ENCODE measurements at places on chromosomes 1 and 21.

GRCh38 chr1:20981915-20982314, 194.8 kb downstream of the EIF4G3 start:
- no peak for DNase-seq

- no peak for DNase-seq
Observed at GRCh38 chr1:20867847-20868246, 80.7 kb upstream of the HP1BP3 start.

DNA sequence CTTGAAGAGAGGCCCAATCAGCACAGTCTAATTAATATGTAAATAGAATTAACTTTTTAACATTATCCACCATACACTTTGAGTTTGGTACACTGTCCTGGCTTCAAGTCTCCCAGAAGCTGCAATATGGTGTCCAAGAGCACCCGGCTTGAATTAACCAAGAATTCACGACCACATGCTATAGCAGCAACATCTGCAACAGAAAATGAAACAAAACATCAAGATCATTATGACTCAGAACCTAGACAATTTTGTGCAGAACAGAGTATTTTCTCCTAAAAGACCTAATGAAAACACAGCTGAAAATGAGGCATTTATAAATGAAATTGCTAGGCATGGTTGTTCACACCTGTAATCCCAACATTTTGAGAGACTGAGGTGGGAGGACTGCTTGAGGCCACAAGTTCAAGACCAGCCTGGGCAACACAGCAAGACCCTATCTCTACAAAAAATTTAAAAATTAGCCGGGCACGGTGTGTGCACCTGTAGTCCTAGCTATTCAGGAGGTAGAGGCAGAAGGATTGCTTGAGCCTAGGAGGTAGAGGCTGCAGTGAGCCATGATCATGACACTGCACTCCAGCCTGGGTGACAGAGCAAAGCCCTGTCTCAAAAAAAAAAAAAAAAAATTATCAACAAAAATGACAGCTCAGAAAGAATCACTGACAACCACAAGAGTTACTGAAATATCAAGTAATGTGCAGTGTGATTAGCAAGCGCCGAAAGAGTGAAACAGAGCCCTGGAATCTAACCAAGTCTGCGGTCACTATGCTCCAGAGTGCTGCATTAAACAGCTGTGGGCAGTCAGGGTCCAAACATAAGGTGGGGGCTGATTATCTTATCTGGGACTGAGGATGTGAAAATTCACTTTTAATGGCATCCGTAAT, 45.3 kb downstream of the HSF2BP start:
- no peak for DNase-seq

GRCh38 chr1:151060007-151060656, at the start of gene MLLT11:
Gene MLLT11, plus strand, starts transcription at chr1:151060397. Its CDS starts 6,828 bp downstream, at chr1:151067225.
- DNase-seq, result no peak

GRCh38 chr1:169326956-169327268, 40.7 kb downstream of the NME7 start:
- DNase-seq, result peak; percentile 12

- DNase-seq, result no peak
Observed at GRCh38 chr1:157202331-157202730, 64.1 kb upstream of the ETV3 start.

DNA sequence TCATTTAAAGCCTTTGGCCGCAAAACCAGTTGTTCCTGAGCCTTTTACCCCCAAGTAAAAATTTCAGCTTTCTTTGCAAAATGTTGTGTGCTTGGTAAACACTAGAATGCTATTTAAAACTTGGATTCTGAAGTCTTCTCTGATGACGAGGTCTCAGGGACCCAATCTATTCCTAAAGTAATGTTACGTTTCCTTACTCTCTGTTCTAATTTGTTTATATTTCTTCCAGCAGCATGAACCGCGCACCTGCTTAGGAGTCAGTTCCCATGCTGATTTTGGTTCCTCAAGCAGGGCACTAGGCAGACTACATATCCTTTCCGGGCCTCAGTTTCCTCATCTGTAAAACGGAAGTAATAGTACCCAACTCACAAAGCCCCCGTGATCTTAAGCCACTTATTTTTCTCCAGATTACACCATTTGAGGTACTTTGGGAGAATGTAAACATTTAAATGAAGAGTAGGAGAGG, 969 bp upstream of the ALDH4A1 start:
- DNase-seq, result no peak

- DNase-seq, result no peak
Observed at GRCh38 chr1:117364240-117364639, 3.0 kb upstream of the MAN1A2 start.

DNA sequence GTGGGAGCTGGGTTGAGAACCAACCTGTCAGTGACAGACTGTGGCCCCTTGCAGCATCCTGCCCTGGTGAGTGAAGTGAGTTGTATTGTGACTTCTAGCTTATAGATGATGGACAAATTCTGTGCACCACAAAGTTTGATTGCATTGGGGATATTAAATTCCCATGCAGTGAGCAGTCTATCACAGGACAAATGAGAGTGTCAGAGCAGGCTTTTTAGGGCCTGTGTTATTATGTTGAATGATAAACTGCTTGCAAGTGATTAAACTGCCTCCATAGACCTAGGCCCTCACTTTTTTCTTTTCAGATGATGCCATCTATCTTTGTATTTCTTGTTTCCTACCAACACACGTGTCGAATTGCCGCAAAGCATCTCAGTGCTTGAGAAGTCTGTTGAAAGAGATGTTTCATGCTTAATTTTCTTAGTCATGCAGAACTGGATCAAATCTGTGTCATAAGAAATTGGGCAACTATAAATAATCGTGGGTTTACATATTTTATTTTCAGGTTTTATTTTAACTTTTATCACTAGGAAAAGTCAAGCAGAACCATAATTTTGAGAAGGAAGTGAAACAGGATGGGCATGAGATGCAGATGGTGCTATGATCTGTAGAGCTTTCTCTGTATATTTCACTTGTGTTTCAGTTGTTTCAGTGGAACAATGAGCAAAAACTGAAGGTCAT, 199.2 kb downstream of the S1PR1 start:
- DNase-seq, result no peak

DNA sequence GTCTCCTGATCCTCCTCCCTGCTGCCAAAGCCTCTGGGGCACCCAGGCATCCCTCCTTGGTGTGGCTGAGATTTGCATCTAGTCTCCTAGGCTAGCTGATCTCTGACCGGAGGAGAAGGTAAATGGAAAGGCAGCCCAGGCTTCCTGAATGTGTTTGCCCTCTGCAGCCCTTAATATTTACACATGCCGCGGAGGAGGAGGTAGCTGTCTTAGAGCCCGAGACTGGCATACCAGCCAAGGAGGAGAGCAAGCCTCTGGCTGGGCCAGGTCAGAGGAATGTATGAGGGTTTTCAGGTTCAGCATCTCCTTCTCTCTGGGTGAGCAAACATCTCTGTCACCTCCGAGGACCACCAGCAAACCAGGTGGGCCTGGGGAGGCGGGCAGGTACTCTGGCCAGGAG, 86.0 kb upstream of the GRIK3 start:
- no peak for DNase-seq

- DNase-seq, result no peak
Observed at GRCh38 chr1:96306809-96307560, 414.6 kb upstream of the PTBP2 start.

DNA sequence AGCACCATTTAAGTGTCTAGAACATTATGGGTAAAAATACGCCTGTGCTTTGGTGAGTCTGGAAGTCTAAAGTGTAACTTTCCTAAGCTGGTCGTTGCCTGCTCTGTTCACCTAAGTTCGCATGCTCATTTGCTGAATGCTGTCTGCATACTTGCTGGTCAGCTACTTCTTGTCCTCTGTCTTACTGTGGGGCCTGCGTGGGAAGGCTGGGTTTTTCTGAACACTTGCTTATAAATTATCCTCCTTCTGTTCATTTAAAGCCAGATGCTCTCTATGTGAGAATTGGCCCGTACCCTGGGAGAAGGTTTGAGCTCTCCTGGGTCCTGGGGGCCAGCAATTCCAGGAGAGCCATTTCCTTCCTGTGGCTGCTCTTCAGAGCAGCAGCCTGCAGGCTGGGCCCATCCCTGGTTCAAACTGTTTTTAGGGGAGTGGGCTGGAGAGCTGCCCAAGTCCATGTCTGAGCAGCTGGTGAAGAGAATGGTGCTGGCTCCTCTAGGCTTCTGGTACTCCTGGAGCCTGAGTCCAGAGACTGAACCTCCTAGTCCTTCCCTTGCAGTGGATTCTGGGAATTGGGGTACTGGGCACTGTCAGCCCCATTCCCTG, 75.7 kb downstream of the GALNT2 start:
- DNase-seq, result no peak

- no peak for DNase-seq
Observed at GRCh38 chr1:5466487-5466886, 525.7 kb downstream of the NPHP4 start.

- peak; percentile 54 for DNase-seq
Observed at GRCh38 chr1:8055973-8056372, 29.9 kb upstream of the ERRFI1 start.

DNA sequence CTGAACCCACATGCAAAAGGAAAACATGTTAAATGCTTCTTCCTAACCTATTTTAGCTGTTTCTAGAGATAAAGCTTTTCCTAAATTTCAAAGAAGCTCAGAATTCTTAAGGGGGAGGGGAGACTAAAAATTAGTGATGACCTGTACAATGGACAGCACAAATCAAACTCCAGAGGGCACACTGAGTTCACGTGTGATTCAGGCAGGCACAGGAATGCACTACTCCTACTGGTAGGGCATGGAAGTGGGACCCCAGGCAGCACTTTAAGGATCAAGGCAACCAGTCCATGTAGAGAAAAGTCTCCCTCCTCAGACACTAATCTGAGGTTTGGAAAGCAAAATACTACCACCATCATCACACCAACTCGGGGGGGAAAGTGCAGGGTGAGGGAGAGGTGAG, 31.3 kb upstream of the CLCA4 start:
- DNase-seq, result no peak

DNA sequence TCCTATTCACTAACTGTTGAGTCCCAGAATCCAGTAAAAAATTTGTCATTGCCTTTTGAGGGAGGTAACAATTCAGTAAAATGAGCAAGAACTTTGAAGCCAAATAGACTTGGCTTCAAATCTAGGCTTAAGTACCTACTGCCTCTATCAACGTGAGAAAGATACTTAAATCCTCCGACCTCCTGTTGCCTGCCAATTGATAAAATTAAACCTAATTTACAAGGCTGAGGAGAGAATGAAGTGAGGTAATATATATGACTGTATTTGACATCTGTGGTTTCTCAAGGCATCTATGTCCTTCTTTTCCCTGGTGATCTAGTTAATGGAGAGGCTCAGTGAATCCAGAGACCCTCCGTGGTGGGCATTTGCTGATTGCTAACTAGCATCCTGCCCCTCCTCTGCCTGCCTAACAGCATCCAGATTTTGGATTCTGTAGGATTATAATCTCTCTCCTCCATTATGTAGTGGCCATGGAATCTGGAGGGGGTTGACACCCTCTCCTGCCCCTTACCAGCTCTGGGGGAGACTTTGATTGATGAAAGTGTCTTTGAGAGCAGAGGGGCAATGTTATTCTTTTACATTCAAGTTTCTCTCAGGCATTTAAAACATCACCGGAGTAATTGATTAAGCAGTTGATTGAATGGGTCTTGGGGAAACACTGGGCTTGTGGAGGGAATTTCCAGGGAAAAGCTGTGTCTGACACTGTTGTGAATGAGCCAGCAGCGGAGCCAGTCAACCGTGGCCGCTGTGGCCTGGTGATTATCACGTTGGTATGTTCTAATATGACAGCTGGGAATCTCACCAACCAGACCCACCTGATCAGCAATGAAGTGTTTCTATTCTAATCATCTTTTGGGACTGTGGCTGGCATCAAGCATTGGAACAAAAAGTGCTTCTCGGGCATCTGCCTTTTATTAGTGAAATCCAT, 140.7 kb upstream of the FAM78B start:
- no peak for DNase-seq

- no peak for DNase-seq
Observed at GRCh38 chr1:63628607-63629006, 35.4 kb downstream of the PGM1 start.

- DNase-seq, result no peak
Observed at GRCh38 chr1:82143108-82143833, 342.5 kb downstream of the ADGRL2 start.

- peak; percentile 51 for DNase-seq
Observed at GRCh38 chr21:42400525-42400924, 3.2 kb upstream of the UBASH3A start.

DNA sequence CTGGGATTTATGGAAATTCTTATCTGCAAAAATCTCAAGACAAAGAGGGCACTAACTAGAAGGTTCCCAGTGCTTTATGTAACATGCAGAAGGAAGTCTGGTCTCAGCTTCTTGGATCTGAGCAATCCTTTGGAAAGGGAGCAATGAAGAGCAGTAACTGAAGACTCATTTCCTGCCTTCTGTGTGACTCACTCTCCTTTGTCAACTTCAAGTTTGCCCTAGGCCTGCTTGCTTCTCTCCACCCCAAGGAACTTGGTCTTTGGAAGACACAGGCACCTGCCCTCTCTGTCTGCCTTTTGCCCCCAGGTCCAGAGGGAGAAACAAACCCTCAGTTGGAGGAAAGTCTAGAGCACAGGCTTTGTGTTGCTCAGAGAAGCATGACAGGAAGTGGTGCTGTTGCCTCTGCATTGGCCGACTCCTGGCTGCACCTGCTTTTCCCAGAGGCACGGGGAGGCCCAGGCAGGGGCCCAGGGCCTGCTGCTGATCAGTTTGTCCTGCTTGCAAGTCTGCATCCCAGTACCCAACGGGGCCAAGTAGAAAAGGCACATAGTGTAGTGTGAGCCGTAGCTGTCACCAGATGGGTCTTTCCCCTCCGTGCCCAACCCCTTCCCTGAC, 137.2 kb downstream of the DHRS3 start:
- peak; percentile 54 for DNase-seq

- peak; percentile 58 for DNase-seq
Observed at GRCh38 chr1:172742599-172743500, 83.9 kb downstream of the FASLG start.

DNA sequence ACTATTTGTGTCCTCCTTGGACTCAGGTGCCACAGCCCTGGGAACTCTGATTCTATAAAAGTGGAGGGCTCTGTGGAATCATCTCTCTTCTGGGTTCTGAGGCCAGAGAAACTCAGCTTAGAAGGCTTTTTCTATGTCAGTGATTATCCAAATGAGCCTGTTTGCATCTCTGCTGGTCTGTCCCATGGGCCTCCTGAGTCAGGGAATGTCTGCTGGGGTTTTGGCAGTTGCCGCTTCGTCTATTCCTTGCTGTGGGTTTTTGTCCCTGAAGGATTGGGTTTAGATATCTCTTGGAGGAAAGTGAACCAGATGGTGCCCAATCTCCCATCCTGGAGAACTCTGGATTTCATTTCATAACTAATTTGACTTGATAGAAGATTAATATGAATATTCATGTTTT, 297.6 kb downstream of the HHAT start:
- DNase-seq, result no peak

DNA sequence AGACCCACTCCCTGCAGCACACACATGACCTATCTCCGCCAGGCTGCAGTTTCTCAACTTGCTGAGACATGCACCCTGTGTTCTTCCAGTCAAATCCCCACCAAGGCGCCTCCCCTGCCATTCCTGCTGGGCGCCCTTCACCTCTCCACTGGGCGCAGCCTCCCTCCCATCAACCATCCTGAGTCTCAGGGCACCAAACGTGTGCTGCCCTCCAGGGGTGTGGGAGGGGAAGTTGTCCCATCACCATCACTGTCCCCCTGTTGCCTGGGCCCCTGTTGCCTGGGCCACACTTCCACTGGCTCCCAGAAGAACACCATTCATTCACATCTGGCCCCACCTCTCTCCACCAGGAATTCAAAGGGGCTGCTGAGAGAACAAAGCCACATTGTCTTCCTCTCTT, 44.9 kb upstream of the EFHD2 start:
- DNase-seq, result no peak

- DNase-seq, result no peak
Observed at GRCh38 chr1:216563087-216563486, 139.8 kb upstream of the USH2A start.

Data from inflammatory macrophage treated with lipopolysaccharide for 1 hour (primary cell).